ENCODE measurements at places on chromosomes 6 and 20.

- DNase-seq = no peak
Measured at GRCh38 chr6:34146021-34146782, at the start of gene GRM4. GRM4 (minus strand) TSS chr6:34146087; CDS start chr6:34133496, 12,591 bp downstream.

DNA sequence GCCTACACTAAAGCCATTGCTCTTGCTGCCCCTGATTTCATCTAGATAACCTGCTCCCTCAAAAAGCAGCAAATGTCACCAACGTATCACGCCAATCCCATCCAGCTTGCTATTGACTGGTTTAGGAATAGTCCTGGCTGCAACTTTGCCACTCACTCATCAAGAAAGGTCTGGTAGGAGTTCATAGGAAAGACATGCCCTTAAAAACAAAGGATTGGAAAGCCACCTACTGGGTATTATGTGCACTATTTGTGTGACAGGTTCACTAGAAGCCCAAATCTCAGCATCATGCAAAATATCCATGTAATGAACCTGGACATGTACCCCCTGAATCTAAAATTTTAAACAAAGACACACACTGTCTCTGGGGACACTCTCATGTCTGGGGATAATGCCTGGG is 170.4 kb upstream of the COL21A1 start:
- DNase-seq = no peak

DNA sequence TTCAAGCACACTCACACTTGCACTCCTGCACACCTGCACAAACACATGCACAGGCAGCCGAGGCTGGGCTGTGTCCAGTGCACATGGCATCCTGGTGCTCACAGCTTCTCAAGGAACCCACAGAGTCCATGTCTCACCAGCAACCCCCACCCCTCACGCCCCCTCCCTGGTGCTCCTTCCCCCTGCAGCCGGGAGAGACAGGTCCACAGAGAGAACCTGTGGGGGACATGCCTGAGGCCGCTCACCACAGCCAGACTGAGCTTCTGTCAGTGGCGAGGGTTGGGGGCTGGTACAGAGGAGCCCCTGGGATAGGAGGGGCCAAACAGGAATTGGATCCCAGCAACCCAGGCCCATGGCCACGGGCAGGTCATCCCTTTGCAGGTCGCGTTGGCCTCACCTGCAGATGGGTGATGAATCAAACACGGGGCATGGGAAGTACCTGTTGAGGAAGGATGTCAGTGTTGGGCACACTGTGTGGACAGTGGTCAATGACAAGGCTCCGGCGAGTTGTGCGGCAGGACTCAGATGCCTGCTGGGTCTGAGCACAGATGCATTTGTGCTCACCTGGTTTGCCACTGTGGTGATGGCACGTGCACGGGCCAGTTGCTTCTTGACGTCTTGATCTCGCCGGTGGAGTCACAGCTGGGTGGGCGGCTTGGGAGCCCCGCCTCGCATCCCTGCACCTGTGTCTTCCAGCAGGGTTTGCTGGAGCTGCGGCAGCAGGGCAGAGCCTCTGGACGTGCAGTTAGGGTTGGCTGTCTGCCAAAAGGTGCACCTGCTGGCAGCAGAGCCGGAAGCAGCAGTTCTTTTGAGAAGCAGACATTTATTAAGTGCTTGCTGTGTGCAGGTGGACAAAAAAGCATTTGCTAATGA is 113.0 kb downstream of the ERMARD start:
- DNase-seq = no peak

- DNase-seq = no peak
Measured at GRCh38 chr6:35152067-35152707, 11.0 kb upstream of the TCP11 start.

- no peak for DNase-seq
Measured at GRCh38 chr6:128259029-128259724, 261.2 kb downstream of the PTPRK start.

DNA sequence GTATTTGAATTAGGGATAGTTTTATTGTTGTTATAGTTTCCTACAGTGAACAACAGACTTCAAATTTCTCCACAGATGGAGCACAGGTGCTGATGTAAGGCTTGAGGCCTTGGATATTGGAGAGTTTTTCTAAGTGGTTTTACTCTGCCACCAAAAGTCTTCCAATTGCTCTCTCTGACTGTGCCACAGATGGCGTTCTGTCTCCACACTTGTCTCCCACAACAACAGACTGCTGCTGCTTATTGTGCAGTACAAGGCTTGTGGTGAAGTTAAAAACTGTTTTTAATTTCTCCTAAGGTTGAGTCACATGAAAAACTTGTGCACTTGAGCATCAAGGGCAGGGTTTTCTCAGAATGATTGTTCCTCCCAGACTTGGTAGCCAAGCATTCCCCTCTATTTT is 460.9 kb upstream of the KHDRBS2 start:
- no peak for DNase-seq

DNA sequence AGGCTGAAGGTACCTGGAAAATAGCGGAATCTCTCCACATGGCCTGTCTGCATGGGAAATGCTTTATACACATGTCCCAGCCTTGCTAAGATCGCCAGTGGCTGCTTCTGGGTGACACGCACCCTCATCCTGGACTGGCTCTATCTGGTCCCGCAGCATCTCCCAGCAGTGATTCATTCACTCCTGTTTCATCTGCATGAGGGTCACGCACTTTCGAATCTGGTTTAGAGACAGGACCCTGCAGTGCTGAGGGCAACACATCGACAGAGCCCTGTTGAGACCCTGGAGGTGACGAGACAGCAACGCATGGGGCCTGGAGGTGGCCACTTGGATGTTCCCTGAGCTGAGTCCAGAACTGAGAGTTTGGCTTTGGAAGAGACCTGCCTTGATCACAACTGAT is 136.5 kb downstream of the SMOC2 start:
- no peak for DNase-seq

DNA sequence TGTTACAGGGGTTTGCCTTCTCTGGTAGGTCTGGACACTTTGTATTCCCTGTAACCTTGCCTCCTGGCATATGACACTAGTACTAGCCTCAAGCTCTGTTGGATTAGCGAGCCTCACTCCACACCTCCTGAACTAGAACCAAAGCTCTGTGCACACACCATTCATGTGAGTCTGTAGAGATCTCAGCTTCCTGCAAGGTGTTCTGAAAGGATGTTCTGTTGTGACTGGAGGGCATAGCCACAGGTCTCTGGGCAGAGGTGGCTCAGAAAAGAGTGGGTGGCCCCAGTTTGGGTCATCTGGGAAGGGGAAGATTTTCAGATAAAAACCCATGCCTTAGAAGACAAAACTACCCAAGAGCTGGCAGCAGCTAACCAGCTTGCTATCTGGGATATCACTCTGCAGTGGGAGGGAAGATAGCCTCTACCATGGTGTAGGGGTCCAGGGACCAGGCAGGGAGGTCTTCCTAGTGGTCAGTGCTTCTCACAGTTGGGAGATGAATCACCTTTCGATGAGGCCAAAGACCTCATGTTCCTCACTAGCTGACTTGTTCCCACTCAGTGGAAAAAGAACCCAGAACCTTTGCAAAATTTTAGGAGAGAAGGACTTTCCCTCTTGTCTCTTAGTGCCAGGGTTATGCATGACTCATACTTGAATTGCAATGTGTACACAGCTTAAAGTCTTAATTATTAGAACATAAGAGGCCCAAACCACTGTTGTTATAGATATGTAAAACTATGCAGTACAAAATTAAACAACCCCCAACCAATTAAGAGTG is 41.4 kb downstream of the HLA-F start:
- DNase-seq = no peak

GRCh38 chr6:21022343-21023107 is 488.3 kb downstream of the CDKAL1 start:
- no peak for DNase-seq

- DNase-seq = no peak
Measured at GRCh38 chr6:156767603-156768467, 9.3 kb upstream of the ARID1B start.

DNA sequence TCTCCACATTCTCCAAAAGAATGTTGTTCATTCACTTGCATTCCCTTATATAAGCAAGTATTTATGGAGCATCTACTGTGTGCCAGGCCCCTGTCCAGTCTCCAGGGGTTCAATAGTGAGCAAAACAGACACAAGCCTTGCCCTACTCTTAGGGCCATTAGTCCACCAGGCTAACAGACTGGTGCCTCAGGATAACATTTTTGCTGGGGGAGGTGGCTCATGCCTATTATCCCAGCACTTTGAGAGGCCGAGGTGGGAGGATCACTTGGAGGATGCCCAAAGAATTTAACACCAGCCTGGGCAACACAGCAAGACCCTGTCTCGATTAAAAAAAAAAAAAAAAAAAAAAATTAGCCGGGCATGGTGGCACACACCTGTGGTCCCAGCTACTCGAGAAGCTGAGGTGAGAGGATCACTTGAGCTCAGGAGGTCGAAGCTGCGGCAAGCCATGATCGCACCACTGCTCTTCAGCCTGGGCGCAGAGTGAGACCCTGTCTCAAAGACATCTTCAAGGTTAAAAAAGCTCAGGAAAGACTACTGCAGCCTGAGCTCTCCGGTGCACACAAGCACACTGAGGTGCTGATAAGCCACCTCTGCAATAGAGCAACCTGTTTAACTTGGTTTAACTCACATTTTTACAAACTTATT is 19.9 kb downstream of the CAPN11 start:
- DNase-seq = no peak

- DNase-seq = peak; percentile 41
Measured at GRCh38 chr6:88983532-88983931, 20.1 kb upstream of the RNGTT start.

- peak; percentile 97 for DNase-seq
Measured at GRCh38 chr6:52352239-52353018, 9.5 kb upstream of the PAQR8 start.

GRCh38 chr6:42104804-42105125 is 37.7 kb downstream of the C6orf132 start:
- DNase-seq = no peak

DNA sequence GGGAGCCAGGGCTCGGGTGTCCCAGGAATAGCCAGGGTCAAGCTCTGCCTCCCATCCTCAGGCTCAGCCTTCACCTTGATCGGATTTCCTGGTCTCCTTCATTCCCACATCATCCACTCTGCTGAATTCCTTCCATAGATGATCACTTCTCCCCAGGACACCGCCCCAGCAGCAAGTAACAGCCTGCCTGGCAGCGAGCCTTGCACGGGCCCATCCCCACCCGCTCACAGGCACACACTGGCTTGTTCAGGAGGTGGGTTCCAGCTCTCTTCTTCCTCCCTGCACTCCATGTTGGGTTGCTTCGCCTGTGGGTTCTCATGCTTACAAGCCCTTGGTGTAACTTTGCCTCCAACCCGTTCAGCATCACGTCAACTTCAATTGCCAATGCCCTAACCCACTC is 113.0 kb upstream of the IYD start:
- no peak for DNase-seq

GRCh38 chr6:131014080-131014776 is 48.8 kb downstream of the EPB41L2 start:
- DNase-seq = no peak

GRCh38 chr6:32906539-32906938 is 34.3 kb downstream of the HLA-DMB start:
- DNase-seq = peak; percentile 58

DNA sequence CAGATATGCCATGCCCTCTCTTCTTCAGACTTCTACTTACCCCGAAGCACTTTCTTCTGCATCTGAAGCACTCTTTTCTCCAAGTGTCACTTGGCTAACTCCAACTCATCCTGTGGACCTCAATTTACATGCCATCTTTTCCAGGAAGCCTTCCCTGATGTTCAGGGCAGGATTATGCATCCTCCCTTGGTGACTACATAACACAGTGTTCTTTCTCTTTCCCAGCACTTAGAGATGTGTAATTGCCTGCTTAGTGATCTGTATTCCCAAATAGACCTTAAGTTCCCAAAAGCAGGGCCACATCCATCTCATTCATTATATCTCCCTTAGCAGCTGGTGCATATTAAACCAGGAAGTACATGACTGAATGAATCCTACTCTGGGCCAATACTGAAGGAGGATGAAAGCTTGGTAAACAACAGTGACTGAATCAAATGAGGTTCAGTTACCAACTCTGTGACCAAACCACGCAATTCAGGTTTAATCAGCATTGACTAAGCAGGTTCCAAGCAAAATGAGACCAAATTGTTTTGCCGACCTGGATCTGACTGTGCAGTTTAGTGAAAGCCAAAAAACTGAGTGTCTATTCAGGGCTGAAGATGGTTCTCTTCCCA is 121.4 kb upstream of the TCF21 start:
- no peak for DNase-seq

DNA sequence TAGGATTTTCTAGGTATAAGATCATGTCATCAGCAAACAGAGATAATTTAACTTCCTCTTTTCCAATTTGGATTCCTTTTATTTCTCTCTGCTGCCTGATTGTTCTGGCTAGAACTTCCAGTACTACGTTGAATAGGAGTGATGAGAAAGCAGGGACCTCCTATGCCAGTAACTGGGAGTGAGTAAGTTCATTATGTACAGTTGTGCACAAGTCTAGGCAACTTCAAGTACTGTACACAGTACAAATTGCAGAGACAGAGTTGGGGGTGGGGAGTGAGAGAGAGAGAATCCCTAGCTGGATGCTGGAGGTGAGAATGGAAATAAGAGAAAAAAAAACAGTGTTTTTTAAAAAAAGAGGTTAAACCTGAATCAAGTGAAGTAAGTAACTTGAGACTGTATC is 210.2 kb downstream of the MMUT start:
- DNase-seq = no peak

DNA sequence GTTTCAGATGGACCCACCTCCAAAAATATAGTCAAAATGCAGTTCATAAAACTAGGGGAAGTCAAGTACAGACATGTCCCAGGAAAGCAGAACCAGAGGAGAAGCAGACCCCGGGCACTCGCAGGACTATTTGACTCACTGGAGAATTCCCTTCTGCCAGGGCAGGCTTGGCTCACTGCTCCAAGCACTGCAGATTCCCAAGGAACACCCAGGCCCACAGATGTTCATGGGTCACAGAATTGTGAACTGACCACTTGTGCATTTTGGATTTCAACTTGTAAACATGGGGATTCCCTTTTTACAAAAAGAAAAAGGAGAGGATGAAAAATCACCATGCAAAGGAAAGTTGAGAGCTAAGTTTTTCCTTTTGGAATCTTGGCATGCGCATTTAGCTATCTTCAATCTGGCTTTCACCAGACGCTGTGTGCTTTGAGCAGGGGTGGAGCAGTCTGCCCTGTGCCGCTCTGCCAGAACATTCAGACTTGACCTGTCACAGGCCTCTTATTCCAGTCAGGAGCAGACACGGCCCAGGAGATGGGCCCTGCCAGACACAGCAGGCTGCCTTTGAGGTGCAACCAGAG is 237.5 kb upstream of the TAB2 start:
- DNase-seq = peak; percentile 74

DNA sequence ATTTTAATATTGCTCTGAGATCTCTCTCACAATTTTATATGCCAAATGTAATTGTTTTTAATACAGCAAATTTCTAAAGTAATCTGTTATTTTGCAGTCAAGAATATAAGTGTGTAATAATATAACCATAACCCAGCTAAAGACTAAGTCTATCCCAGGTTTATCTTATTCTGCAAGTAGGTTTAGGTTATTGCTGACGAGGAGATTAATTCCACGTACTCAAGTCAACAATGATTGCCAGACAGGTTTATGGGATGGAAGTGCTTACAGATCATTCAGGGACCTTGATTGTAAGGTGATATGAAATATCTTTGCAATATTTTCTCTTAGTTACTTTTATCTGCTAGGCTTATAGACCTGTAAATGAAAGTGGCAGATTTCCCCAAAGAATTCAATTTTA is 698.3 kb downstream of the HDGFL1 start:
- DNase-seq = no peak
